ENCODE measurements at places on chromosomes 13 and 19. TPM values are rescaled to one million over a fixed set of nuclear protein-coding genes. Genes with fewer than 3 reads are reported as not detected.

DNA sequence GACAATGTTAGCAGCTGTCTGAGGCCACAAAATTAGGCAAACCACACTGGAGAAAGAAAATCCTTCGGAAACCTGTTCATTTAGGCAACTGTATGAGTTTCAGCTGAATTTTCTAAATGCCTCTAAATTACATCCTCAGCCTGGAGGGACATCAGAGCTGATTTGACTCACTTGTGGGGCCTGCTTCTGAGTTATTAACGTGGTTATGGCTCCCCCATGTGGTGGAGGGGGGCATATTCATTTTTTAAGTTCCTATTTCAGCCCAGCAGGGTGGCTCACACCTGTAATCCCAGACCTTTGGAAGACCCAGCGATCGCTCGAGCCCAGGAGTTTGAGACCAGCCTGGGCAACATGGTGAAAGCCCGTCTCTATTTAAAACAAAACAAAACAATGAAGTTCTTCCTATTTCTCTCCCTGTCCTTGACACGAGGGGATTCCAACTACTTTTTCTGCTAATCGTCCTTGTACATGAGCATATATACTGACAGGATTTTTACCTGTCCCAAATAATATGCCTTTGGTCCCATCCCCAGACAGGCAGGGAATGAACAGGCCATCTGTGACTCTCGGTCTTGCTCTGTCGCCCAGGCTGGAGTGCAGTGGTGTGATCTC, 31.5 kb upstream of the HIF3A start:
- DNase-seq = peak; percentile 48

GRCh38 chr13:47081246-47081645, 184.4 kb upstream of the HTR2A start:
- DNase-seq = no peak

KBTBD7 gene
- 12.7 TPM for total RNA-seq

GRCh38 chr13:105193026-105193425, 1342.4 kb downstream of the EFNB2 start:
- DNase-seq = no peak

TMEM86B gene
- 1.2 TPM for total RNA-seq

DNA sequence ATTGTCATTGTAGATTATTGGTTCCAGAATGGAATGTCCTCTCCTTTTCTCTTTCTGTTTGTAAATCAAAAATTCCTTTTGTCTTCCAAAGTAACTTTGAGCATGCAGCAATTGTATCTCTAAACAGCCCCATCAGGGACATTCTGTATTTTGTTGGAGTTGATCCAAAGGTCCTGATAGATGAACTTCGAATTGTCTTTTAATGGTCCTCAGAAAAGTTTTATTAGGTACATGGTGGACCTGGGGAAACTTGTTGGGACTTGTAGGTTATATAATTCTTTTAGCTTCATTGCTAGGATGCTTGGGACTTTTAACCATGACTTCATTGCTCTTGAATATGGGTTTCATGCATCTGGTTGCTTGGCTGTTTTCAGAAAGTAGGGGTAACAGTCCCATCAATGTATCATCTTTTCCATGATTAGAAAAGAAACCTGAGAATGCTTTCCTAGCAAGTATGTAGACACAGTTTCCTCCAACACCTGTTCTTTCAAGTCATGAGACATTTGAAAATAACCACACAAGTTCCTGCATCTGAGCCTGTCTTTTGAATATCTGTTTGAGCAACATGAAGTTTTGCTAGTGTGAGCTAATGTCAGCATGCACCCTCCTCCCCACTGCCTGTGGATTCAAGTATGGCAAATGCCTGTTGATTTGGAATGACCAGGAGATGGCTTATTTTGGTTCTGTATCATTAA, 413.1 kb downstream of the KCNRG start:
- DNase-seq = no peak

- peak; percentile 20 for DNase-seq
These were observed 669 bp downstream of the GADD45B start for GRCh38 chr19:2476451-2477140.

ZNF154 gene
- 11.9 TPM for total RNA-seq

GRCh38 chr19:3708207-3708931, at the start of gene TJP3:
TJP3 (plus strand) TSS chr19:3708384; CDS start chr19:3728433, 20,049 bp downstream.
- no peak for DNase-seq

DNA sequence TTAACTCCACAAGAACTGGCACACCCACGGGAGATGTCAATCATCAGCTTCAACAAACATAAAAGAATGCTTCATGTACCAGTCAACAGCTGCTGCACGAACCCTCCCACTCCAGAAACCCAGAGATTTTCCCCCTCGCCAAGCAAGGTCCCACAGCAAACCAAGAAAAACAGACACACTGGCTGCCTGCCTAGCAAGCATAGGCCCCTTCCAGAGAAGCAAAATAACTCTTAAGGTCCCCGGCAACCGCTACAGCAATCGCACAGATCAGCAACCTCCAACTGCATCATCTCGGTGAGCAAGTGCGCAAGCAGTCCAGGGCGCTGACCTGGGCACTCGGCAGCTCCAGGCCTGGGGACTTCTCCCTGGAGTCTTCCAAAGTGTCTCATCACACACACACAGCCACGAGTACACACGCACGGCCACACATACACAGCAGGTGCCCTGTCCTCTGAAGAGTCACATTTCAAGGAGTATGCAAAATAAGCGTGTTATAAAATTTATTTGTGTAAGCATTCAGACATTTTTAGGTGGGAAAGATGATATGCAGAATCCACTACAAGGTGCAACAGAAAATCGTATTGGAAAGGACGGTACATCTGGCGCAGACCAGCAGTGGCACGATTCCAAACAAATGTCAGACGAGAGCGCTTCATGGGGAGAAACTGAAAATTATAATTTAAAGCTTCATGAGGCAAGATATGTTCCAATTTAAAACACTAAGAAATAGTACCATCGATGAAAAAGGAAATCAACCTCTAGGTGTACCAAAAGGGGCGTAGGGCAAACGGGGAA, 125.0 kb downstream of the STK24 start:
- peak; percentile 34 for DNase-seq

DNA sequence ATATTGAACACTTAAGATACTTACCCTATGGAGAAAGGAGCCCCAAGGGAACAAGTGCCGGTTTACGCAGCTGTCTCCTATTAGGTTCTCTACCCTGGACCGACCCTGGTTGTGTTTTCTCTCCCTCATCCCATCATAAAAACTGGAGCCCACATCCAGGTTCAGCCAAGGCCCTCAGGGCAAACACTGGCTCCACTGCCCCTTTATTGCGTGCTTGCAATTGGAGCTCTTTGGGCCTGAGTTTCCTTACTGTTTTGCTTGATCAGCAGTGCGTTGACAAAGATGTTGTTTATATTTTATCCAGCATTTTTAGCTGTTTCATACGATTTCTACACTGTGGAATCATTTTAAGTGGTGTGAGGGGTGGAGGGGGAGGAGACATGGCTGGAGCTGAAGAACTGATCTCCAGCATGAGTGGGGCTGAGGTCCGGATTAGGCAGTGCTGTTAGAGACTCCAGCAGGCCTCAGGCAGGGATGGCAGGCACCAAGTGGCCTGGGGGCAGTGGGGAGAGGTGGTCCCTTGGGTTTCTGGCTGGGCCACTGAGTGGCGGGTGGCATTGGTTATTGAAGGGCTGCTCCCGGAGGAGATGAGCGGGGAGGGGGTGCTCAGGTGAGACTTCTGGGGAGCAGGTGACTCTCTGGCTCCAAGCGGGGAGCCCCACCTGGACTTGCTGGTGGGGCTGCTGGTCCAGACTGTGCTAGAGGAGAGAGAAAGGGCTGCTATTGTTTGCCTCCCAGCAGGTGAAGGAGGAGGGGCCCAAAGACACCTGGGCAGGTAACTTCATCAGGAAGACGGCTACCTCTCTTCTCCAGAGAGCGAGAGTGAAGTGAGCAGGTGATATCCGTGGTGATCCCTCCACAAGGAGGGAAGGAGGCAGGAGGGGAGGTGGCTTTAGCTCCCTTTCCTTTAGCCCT, 62.4 kb upstream of the RNF113B start:
- no peak for DNase-seq

DNA sequence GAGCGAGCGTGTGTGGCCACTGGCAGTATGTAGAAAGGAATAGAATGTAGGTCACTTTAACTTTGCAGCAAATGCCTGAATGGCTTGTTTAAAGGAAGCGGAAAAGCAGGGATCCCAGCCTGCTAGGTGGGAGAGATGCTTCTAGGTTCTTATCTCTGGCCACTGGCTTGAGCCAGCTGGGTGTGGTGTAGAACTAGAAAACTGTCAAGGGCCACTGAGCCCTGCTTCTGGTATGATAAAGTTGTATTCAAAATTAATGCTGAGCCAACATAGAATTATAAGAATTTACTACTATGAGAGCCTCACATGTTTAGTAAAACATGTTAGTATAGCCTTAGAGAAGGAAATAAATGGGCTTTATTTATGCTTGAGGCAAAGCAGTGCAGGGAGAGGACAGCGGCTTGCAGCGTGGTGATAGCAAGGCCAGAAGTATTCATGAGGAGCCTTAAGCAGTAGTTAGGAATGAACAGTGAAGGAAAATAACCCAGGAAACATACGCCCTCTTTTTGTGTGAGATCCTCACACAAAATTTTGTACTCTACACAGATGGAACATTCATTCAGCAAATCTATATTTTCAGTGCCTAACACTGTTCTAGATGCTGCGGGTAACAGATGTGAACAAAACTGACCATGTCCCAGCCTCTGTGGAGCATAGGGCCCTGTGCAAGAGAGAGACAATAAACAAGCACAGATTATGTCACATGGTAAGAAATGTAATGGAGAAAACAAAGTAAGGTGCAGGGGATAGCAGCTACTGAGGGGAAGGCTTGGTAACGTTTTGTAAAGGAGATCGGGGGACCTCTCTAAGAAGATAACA, 863.2 kb downstream of the DIAPH3 start:
- no peak for DNase-seq

LYL1 gene
- total RNA-seq = 8.1 TPM

GRCh38 chr13:31638577-31638976, 100.7 kb upstream of the RXFP2 start:
- no peak for DNase-seq

DNA sequence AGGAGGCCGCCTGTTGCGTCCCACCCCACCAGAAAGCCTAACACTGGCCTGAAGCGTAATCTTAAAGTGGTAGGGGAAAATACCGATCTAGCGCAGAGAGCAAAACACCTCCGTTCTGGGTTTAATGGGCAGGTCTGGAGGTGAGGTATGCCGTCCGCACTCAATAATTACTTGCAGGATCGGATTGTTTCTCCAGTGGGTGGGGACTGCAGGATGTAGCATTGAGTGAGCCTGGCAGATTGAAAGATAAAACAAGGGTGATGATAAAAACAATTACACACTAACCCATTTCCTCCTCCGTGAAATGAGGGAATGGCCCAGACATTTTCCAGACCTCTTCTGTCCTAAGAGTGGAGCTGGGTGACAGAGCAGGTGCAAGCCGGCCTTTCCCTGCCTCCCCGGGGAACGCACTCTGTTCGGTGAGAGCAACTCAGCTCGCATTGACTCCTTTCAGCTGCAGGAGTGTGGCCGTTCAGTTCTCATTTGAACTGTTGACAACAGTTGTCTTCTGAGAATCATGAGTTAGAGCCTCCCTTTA, 110.2 kb upstream of the DOCK9 start:
- DNase-seq = no peak

GRCh38 chr13:98293570-98294142, 116.6 kb upstream of the RNF113B start:
- DNase-seq = no peak

KASH5 gene
- total RNA-seq = not detected

IGFL4 gene
- 4.7 TPM for total RNA-seq

DNA sequence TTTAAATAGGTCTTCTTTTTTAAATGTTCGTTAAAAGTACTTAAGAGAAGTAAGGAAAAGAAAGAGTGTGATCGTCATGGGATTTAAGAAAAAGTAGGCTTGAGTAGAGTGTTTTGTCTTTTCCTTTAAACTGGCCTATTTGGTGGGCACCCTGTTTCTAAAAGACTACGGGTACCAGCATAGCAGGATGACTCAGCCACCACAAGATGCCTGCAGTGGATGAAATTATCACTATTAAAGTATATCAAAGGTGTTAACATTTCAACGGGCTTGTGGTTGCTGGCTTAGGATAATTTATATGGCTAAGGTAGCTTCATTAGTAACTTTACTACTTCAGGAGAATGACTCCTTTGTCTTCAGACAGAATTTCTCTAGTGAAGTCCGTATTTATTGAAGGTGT, 112.6 kb downstream of the STARD13 start:
- no peak for DNase-seq

DNA sequence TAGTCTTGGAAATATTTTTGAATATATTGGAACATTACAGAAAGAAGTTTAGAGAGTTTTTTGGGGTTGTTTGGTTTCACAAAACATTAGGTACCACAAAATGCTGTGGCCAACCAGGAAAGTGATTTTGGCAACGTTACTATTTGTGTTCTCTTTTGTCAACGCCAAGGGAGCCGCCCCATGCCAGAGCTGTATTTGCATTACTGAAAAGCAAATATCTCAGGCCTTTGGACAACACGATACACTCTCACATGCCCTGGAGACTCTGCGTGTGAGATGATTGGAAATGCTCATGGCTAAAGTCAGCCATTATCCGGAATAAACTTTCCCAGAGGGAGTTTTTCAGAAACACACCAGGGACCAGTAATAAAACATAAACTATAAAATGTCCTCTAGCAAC, 324.6 kb downstream of the SHISA2 start:
- no peak for DNase-seq

GRCh38 chr19:11234486-11235075, 4.8 kb upstream of the ANGPTL8 start:
- DNase-seq = no peak

SLC17A7 gene
- 0.59 TPM for total RNA-seq

- peak; percentile 13 for DNase-seq
These were observed 989 bp downstream of the ZNF766 start for GRCh38 chr19:52270266-52270885.

DNA sequence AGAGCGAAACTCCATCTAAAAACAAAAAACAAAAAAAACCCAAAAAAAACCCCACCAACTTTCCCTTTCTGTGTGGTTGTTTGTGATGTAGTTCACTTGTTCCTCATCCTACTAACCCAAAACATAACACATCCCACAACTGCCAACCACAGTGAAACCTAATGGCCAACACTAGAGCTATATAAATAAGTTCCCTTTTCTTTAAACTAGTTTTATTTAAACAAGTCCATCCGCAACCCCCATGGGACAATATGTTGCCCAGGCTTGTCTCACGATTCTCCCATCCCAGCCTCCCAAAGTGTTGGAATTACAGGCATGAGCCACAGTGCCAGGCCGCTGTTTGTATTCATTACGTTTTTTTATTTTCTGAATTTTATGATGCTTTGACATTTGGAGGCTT, 71.2 kb upstream of the ADGRE5 start:
- no peak for DNase-seq

GRCh38 chr19:51006406-51006805, 5.0 kb upstream of the KLK8 start:
- no peak for DNase-seq

ATP4B gene
- total RNA-seq = not detected

CADM4 gene
- 10.4 TPM for total RNA-seq

ZNF729 gene
- total RNA-seq = 0.10 TPM

ZNF613 gene
- 5.6 TPM for total RNA-seq

STOML3 gene
- not detected for total RNA-seq

NAPSA gene
- total RNA-seq = 0.59 TPM

DNA sequence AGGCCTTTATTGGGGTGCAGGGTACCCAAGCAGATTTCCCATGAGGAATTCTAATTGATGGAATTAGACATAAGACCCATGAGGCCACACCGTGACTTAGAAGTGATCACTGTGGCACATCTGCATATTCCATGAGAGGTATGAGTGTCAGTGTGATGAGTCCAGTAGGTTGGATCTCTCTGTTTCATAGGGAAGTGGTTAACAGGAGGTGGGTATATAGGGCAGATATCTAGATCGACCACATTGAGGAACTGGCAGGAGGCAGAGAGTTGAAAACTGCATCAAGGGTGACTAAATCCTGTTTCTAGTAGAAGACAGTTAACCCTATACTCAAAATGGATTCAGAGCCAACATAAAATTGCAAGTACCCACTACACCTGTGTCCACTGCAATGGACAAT, 68.6 kb upstream of the MIR17HG start:
- DNase-seq = no peak

Measured in skin of body (tissue), 3 donors.